ENCODE measurements at places on chromosomes 11 and 22.

GRCh38 chr11:29061452-29061851 is 953.3 kb downstream of the METTL15 start:
- no peak for DNase-seq

GRCh38 chr11:118055966-118056365 is 20.9 kb upstream of the TMPRSS4 start:
- no peak for DNase-seq

- no peak for DNase-seq
Measured at GRCh38 chr11:44611088-44611487, 45.6 kb downstream of the CD82 start.

GRCh38 chr11:34324466-34324865 is 33.3 kb downstream of the ABTB2 start:
- no peak for DNase-seq

DNA sequence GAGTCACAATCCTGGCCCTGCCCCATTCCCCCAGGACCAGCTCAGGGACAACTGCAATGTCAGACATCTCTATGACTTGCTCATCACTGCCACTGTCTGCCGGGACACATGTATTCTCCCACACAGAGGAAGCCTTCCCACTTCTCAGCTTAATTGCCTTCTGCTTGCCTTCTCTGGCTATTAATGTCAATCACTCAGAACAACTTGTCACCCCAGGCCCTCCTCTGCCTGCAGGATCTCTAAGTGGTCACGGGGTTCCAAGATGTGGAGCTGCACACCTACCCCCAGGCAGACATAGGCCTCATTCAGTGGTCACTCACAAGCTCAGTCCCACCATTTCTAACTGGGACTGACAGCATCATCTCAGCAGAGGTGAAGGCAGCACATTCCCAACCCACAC is 15.1 kb downstream of the PLEKHA7 start:
- no peak for DNase-seq

DNA sequence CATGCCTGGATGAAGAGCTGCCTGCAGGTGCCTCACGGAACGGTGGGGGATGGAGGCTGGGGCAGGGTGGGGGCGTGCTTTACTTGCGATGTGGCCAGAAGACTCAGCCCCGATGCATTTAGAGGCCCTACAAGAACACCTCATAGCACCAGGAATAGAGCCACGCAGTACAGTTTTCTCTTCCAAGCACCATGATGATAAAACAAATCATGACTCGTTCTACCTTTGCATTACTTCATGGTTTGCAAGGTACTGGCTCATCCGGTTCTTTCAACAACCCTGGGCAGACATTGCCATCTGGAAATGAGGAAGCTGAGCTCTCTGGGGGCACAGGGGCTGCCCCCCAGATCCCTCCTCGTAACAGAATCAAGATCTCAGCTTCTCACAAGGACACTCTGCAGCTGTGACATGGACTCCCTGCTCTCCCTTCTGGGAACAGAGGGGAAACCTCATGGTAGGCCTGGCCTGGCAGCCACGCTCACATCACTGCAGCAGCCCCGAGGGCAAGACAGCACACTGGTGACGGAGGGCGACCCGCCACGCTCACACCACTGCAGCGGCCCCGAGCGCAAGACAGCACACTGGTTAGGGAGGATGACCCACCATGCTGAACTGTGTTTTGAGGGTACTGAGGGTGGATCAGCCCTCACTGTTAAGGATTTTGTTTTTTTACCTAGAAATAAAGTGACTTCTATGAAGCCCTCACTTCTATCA is 46.9 kb downstream of the PHF21B start:
- no peak for DNase-seq

DNA sequence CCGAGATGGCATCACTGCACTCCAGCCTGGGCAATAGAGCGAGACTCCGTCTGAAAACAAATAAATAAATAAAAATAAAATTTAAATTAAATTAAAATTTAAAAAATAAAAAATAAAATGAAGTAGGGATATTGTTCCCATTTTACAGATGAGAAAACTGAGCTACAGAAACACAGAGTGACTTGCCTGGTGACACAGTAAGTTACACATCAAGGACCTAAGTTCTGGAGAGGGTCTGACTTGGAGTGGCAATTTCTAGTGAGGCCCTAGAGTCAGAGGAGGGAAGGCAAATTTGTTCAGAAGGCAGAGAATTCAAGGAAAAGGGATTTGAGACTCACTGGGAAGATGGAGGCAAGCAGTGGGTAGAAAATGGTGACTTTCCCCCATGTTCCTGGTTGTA is 2.0 kb downstream of the SCGB1A1 start:
- no peak for DNase-seq

DNA sequence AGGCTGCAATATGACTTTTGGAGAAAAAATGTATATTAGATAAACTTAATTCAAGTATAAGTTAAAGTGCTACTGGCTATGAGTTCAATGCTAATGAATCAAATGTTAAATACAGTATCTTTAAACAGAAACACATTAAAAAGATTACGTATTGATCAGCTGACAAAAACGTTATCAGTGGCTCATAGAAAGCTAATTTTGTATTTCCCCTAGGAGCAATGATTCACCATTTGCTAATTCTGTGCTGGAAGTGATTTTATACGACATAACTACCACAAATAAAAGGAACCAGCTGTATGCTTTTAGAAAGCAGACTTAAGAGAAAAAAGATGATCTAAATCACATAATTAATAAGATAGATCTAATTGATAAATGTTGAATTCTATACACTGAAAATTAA is 43.6 kb downstream of the MRE11 start:
- DNase-seq: peak; percentile 51

DNA sequence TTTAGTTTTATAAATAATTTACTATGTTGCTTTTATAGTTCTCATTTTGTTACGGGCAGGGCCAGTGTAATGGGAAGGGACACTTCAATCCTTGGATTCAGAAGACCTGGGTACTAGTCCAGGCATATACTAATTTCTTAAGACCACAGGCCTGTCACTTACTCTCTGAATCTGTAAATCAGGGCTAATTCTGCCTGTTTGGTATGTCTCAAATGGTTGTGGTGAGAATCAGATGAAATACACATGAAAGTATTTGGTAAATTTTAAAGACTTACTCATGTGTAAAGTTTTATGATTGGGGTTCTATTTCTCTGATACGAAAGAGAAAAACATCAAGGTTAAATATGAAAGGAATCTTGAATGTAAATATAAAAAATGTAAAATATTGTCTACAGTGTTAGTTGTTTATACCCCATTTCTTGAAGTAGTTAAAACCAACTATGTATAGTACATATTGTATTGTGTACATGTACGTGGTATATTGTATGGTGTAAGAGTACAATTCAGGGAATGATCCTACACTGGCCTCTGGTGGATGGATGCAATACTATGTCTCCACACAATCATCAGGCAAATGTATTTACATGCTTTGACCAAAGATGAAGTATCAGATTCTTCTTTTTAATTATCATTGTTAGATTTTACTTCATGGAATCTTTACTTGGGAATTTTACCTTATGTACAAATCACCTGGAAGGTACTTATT is 24.5 kb upstream of the RAG2 start:
- DNase-seq: peak; percentile 14

DNA sequence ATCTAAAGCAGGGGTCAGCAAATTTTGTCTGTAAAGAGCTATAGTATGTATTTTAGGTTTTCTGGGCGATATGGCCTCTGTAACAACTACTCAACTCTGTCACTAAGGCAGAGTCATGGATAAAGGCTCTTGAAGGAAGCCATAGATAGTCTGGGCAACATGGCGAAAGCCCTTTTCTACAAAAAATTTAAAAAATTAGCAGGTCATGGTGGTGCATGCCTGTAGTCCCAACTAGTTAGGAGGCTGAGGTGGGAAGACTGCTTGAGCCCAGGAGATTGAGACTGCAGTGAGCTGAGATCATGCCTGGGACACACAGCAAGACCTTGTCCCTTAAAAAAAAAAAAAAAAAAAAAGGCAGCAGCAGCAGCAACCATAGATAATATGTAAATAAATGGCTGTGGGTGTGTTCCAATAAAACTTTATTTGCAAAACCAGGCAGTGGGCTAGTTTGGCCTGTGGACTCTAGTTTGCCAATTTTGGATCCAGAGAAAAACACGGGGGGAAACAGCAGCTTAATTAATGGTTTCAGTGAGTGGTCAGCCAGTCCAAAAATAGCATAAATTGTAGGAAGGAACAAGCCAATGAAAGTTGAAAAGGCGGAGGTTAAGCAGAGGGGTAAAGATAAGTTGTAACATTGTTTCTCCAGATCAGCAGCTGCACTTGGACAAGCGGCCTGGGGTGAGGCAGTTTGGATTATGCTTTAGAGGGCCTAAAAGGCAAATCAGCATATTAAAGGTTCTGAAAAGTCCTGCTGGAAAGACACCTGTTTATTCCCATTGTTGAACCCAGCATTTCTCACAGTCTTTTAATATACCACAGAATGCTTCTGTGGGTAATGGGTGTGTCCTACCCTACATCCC is 62.6 kb downstream of the KIAA1671 start:
- DNase-seq: no peak

- no peak for DNase-seq
Measured at GRCh38 chr11:19625438-19625837, 87.2 kb upstream of the NAV2 start.

GRCh38 chr11:21037850-21038249 is 368.5 kb downstream of the NELL1 start:
- no peak for DNase-seq

DNA sequence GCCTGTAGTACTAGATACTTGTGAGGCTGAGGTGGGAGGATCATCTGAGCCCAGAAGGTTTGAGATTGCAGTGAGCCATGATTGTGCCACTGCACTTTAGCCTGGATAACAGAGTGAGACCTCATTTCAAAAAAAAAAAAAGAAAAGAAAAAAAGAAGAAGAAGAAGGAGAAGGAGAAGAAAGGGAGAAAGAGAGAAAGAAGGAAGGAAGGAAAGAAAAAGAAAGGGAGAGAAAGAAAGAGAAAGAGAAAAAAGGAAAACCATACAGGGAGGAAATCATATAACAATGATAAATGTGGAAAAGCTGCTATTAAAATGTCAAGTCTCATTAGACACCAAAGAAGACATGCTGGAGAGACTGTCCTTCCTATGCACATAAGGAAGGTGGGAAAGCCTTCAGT is 5.7 kb upstream of the PRDM10 start:
- DNase-seq: no peak

GRCh38 chr22:29870574-29870973 is 12.4 kb upstream of the MTMR3 start:
- no peak for DNase-seq

- DNase-seq: peak; percentile 75
Measured at GRCh38 chr22:35892192-35892591, 136.4 kb downstream of the RBFOX2 start.

- DNase-seq: no peak
Measured at GRCh38 chr11:126334659-126335462, 20.6 kb upstream of the ST3GAL4 start.

DNA sequence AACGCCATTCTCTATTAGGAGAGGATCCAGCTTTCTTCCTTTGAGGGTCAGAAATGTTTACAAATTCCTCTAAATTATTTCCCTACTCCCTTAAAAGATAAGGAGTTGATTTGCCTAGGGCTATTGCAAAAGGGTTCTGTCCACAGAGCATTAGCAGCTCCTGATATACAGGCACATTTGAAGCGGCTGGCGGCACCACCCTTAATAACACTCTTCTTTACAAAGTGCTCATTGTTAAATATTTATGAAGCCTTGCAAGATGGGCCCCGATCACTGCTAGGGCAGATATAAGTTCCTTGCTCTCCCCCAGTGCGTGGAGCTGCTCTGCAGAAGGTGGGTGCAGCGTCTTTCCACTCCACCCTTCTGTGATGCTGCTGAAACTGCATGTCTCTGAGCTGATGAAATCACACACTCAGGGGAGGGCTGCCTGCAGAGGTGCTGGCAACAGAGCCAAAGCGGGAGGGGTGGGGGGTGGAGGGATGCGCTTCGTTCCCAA is 116.7 kb upstream of the NTM start:
- DNase-seq: no peak

GRCh38 chr11:11359611-11360010 is 6.6 kb upstream of the CSNK2A3 start:
- no peak for DNase-seq

DNA sequence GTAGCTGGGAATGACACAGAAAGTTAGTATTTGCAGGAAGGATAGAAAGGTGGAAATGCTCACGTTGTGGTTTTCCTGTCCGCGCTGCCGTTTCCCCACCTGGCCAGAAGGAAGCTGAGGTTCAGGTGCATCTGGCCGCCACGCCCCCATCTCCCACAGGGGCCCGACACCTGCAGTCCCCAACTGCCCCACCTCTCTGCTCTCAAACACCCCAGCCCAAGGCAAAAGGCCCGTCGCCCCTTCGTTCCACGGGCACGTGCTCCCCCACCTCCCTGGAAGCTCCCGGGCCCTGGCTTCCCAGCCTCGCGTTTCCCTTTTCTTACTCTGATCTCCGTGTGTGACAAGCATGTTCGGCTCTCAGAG is 985.1 kb downstream of the BRD1 start:
- no peak for DNase-seq

DNA sequence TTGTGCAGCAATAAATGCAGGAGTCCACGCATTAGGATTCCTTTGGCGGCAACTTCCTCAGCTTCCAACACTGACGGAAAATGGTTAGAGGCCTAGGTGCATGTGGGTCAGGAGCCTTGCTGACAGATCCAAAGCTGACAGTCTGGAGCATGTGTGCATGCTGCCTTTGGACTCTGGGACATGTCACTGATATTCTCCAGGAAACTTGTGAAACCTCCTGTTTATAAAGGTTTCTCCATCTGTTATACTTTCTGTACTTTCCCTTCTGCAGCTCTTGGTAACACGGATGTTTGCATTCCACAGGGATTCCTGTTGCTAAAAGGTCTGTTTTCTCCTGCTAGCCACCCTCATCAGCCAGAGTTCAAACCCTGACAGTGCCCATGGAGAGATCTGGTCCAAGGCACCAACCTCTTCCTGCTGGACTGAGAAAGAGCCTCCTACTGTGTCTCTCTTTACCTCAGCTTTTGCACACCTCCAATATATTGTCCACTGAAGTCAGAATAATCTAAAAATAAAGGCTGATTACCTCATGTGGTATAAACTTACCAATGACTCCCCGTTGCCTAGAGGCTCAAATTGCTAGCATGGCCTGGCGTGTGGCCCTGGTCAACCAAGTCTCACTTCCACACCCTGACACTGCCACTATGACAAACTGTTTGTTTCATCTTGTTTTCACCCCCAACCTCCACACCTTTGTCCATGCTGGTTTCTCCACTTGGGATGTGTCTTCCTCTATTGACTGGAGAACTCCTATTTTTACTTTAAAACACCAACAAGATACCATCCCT is 31.1 kb upstream of the LYVE1 start:
- peak; percentile 45 for DNase-seq

GRCh38 chr11:112160091-112160848 is 3.6 kb downstream of the IL18 start:
- no peak for DNase-seq

DNA sequence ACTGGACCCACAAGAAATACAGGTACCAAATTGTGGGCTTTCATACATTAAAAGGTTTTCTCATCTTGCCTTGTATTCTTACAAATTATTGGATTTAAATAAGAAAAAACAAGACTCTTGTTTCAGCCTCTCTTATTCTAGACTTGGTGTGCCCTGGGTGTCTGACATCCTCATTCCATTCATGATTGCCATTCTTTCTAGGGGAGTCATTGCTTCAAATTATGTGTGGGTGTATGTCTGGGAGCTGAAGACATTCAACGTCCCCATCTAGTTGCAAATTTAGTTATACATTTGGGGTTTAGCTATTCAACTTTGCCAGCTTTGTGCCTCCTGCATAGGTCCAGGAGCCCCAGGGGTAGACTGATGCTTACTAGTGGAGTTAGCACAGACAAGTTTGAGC is 18.1 kb downstream of the MAML2 start:
- peak; percentile 54 for DNase-seq
